ENCODE measurements at places on chromosomes 6 and 20.

DNA sequence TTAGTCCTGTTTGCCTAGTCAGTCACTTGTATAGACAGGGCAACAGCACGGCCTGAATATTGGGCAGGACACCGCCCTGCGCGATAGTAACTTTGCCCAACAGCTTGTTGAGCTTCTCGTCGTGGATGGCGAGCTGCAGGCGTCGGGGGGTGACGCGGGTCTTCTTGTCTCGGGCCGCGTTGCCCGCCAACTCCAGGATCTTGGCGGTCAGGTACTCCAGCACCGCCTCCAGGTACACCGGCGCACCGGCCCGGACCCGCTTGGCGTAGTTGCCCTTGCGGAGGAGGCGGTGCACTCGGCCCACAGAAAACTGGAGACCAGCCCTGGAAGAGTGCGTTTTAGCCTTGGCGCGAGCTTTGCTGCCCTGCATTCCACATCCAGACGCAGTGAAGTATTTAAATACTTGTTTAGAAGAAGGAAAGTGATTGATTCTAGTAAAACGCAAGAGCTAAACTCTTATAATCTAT is 92.8 kb upstream of the BTN3A2 start:
- DNase-seq: no peak

GRCh38 chr6:114167583-114168576 is 174.9 kb downstream of the HS3ST5 start:
- no peak for DNase-seq

GRCh38 chr20:36349384-36350170 is 43.4 kb downstream of the DLGAP4 start:
- DNase-seq: no peak

GRCh38 chr20:34995192-34995591 is 39.5 kb downstream of the MYH7B start:
- DNase-seq: no peak

GRCh38 chr20:7361931-7362330 is 578.3 kb downstream of the HAO1 start:
- DNase-seq: no peak

DNA sequence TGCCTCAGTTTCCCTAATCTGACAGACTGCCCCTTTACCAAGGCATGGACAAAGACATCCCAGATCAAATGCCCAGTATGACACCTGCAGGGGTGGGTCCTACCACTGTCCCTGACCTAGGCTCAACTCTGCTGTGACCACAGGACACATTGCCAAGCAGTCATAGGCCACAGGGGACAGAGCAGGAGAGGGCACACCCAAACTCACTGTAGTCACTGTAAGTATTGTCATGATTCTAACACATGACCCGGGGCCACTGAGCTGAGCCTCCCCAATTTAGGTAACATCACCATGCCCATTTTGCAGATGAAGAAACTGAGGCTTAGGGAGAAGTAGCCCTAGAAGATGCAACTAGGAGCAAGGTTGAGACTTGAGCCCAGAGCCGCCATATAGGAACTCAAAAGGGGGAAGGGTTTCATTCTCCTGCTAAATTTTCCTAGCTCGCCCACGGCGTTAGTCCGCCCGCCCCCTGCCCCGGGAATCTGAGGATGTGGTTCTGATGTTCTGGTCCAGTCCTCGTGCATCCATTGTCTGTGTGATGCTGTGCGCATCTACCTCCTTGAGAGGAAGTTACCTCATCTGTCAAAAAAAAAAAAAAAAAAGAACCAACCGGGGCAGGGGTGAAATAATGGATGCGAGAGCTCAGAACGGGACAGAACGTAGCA is 44.8 kb downstream of the PMEPA1 start:
- no peak for DNase-seq

DNA sequence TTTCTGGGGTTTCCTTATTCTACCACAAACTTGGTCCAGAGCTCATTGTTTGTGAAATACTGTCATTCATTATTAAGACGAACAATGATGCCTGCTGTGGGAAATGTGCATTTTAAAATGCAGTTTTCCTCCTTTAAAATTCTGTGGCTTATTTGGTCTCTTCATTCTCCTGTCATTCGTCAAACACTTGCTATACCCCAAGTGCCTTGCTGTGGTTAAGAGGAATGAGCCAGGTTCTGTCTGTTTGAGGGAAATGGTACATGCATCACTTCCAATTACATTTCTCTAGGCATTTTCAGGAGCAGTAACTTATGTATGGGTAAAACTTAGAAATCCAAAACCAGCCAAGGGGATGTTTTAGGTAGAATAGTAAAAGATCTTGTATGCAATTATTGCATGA is 1087.7 kb downstream of the KIF16B start:
- DNase-seq: no peak

GRCh38 chr6:160417146-160417545 is 69.0 kb downstream of the SLC22A3 start:
- no peak for DNase-seq

DNA sequence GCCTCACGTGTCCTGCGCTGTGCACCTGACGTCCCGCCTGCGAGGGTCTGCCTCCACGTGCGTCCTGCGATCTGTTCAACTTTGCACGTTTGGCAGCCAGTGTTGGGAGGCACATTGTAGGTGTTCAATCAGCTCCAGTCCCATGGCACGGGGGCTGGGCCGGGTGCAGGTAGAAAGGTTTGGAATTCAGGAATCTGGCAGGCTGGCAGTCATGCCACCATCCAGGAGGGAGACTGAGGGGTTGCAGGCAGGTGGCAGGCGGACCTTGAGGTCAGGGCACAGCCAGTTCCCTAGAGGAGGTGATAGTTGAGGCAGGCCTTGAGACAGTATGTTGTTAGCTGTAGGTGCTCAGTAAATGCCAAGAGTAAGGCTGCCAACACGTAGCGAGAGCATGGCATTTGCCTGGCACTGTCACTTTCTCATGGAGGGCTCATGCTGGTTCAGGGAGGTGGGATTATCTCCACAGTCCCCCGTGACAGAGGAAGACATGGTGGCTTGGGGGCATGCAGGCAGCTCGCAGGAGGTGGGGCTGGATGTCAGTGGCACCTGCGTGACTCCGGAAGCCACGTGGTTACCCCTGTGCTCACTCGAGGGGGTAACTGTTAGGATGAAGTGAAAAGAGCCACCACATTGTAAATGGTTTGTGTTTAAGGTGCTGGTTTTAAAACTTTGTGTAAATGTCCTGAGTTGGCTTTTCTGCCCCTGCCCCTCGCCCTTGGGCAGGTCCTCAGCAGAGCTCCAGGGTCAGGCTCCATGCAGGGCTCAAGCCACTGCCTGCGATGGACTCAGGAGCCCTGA is 111.8 kb upstream of the FRMD1 start:
- DNase-seq: no peak

- DNase-seq: no peak
Observed at GRCh38 chr6:53035549-53036213, 29.5 kb upstream of the FBXO9 start.

DNA sequence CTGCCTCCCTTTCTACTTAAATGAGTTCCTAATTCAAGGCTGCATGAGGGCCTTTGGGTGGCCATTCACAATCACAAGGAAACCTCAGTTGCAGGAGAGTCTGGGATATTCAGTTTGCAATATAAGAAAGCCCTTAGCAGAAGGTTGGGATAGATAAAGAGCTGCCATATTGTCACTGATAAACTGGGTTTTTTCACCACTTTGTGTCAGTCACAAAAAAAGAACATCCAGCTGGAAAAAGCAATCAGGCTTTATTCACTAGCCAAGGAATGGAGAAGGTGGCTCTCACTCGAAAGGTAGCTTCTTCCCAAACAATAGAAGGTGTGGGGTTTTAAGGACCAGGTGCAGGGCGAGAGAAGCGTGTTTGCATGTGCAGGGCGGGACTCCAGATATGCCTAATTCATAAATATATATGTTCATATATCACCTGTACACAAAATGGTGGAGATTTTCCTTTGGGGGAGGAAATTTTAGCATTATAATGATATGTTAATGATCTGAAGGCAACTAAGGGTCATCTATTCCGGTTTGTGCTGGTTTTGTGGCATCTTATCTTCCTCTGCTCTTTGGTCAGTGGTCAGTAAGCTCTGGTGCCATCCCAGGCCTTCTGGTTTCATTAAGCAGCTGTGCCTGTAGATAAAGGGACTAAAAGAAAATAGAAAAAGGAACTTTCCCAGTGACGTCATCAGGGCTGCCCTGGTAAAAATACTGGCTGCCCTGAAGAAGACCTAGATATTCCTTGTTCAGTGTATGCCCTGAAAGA is 97.1 kb upstream of the IYD start:
- no peak for DNase-seq

DNA sequence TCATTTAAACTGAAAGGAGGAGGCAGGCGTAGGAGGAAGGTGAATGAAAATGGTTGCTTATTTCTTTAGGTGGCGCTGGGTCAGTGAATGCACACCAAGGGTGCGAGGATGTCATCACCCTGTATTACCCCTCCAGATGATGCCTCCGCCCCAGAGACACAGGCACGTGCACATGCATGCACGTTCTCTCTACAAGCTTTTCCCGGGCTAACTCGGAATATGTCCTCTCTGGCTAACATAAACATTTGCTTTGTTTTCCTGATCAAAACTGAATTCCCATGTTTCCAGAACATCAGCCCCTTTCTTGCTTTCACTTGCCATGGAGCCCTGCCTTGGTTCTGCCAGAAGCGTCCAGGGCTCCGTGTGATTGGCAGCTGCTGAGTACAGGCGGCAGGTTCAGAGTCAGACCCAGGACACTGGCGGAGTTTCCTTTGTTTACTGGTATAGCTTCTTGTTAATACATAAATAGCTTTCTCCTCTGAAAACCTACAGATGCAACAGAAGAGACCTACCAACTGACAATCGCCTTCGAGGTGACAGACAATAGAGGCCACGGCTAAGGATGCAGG is 131.2 kb upstream of the RPS6KA2 start:
- DNase-seq: no peak

DNA sequence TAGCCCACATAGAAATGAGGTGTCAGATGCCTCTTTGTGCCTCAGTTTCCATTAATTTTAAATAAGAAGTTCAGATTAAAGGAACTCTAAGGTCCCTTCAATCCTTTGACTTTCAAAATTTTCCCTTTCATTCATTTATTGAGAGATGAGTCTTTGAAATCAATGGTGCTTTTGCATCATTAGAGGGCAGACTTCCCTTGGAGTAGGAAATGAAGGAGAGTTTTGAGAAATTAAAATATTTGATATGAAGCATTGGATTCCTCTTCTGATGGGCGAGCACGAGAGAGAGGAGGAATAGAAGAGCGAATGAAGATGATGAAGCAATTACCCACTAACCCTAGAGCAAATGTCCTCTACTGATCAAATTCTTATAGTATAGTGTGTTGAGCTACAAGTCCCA is 105.7 kb downstream of the EDN1 start:
- no peak for DNase-seq

DNA sequence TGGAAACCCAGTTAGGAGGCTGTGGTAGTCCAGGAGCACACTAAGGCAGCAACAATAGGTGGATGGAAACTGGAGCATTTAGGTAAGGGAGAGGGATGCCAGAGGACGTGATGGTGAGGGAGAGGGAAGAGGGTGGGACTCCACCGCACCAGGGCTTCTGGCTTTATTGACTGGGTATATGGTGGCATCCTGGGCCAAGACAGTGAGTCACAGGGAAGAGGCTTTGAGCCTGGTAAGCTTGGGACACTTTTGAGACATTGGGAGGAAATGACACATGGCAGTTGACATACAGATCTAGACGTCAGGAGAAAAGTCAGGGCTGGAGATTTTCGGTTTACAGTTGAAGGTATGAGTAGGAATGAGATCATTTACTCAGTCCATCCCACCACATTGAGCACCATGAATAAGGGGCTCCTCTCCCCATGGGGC is 14.9 kb downstream of the NT5E start:
- no peak for DNase-seq

DNA sequence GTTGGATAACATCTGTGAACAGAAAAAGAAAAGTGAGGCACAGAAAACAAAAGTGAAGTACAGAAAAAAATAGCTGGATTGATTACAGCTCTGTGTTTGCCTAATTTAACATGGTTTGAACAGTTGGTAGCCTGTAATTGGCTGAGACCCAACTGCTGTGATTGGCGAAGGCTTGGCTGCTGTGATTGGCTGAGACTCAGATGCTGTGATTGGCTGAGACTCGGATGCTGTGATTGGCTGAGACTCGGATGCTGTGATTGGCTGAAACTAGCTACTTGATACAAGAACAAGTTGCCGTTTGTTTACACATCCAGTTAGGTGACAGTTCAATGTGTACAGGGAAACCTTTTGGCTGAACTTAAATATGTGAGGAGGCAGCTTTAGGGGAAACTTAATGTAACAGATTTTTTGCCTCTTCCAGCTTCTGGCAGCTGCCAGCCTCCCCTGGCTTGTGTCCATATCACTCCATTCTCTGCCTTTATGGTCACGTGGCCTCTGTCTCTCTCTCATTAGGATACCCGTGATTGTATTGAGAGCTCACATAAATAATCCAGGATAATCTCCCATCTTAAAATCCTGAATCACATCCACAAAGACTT is 223.4 kb upstream of the FOXA2 start:
- DNase-seq: no peak

- DNase-seq: no peak
Observed at GRCh38 chr6:134434019-134434942, 116.4 kb upstream of the SGK1 start.

- no peak for DNase-seq
Observed at GRCh38 chr20:55057779-55058415, 582.5 kb downstream of the DOK5 start.

DNA sequence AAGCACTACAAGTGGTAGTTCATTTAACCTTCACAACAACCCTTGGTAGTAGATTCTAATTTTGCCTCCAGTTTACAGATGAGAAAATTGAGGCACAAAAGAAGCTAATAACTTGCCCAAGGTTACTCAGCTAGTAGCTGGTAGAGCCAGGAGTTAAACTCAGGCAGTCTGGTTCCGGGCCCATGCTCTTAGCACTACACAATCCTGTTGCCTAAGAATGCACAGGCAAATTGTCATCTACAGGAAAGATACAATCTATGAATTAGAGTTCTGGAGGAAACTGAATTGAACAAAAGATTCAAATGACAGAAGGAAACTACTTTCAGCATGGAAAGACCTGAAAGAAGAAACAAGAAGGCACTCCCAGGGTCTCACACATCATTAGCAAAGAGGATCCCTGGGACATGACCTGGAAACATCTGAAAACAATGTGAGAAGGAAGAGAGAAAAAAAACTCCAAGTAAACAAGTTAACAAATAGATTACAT is 56.8 kb downstream of the ZHX3 start:
- DNase-seq: no peak

DNA sequence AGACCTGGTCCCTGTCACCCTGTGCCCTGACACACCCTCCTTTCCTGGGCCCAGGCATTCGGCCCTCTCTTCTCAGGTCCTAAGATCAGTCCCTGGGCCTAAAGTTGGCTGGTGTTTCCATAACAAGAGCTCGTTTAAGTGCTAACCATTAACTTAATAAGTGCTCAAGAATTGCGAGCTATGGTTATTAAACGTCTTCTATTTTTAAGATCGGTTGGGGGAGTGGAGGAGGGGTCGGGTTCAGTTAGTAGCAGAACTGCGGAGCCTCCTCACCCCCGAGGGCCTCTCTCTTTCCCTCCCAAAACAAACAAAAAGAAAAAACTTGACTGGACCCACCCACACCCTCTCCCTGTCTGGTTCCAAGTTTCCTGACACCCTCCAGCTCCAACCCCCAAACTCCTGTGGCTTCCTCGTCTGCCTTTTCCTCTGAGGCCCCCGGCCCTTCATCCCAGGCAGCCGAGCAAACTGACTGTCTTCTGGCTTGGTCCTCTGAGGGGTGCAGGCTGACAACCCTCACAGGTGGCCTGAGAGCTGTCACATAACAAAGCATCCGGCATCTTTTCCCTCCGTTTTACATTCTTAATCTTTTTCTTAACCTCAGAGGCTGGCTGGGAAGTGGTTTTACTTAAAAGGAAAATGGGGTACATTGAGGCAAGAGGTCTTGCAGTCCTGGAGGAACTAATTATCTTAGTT is 2.0 kb downstream of the STK35 start:
- no peak for DNase-seq

Data from HL-60 (cell line).